ENCODE measurements at places on chromosomes 7 and 10. TPM values are rescaled to one million over a fixed set of nuclear protein-coding genes. Genes with fewer than 3 reads are reported as not detected.

Gene CEP41
- total RNA-seq, result 16.4 TPM

Gene CALML3
- not detected for total RNA-seq

Gene GIMAP4
- total RNA-seq, result 2.0 TPM

Gene AFAP1L2
- total RNA-seq, result 0.29 TPM

Gene TAX1BP1
- total RNA-seq, result 87.6 TPM

Gene OPALIN
- not detected for total RNA-seq

Gene ANLN
- total RNA-seq, result 15.7 TPM

Gene GSTO2
- total RNA-seq, result 3.8 TPM

Gene ESYT2
- 111 TPM for total RNA-seq

Gene FRMPD2
- total RNA-seq, result not detected

Gene SPAM1
- total RNA-seq, result not detected

Gene PRR15
- total RNA-seq, result not detected

Gene ZNF503
- total RNA-seq, result 22.7 TPM

Gene SFTPA1
- not detected for total RNA-seq

Gene HACD1
- total RNA-seq, result 18.2 TPM

Gene PTPRN2
- total RNA-seq, result 0.50 TPM

Gene ZNF800
- 13.7 TPM for total RNA-seq

Gene SPDYE6
- 0.15 TPM for total RNA-seq

Gene HKDC1
- under 0.01 TPM for total RNA-seq

Gene GRID2IP
- total RNA-seq, result not detected

Gene NAT16
- not detected for total RNA-seq

Gene TPK1
- 5.3 TPM for total RNA-seq

Gene PTF1A
- total RNA-seq, result not detected

Gene GPNMB
- total RNA-seq, result 440 TPM

Gene RNF32
- 7.7 TPM for total RNA-seq
